Karpas-422 (cell line): ENCODE measurements at places on chromosomes 16 and 17. TPM values are rescaled to one million over a fixed set of nuclear protein-coding genes. Genes with fewer than 3 reads are reported as not detected.

- H3K27ac ChIP-seq = no peak overlapping the region
- H3K27me3 ChIP-seq = no peaks in the 10 kb centered on the region
- H3K4me1 ChIP-seq = no peaks in the 10 kb centered on the region
- no peak for DNase-seq
- H3K4me3 ChIP-seq = no peak overlapping the region
Observed at GRCh38 chr17:79922116-79922601, 82.9 kb upstream of the CBX4 start.

DNA sequence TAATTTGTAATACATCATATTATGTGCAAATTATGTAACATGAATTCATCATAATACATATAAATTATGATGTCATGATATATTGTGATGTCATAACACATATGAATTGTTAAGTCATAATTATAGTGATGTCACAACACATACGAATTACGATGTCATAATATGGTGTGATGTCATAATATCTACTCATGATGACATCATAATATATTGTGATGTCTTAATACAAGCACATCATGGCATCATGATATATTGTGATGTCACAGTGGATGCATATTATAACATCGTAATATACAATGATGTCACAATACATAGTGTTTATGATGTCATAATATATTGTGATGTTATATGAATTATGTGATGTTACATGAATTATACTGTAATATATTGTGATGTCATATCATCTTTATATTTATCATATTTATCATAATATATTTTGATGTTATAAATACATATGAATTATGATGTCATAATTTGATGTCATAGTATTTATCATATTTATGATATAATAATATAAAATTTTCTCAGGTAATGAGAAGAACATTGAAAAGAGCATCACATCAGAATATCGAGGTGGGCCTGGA, 1793.0 kb downstream of the TP53TG3F start:
- no peaks in the 10 kb centered on the region for H3K27me3 ChIP-seq
- H3K4me3 ChIP-seq = no peak overlapping the region
- H3K36me3 ChIP-seq = no peaks in the 10 kb centered on the region
- H3K27ac ChIP-seq = no peak overlapping the region
- no peaks in the 10 kb centered on the region for H3K4me1 ChIP-seq
- DNase-seq = no peak

DNA sequence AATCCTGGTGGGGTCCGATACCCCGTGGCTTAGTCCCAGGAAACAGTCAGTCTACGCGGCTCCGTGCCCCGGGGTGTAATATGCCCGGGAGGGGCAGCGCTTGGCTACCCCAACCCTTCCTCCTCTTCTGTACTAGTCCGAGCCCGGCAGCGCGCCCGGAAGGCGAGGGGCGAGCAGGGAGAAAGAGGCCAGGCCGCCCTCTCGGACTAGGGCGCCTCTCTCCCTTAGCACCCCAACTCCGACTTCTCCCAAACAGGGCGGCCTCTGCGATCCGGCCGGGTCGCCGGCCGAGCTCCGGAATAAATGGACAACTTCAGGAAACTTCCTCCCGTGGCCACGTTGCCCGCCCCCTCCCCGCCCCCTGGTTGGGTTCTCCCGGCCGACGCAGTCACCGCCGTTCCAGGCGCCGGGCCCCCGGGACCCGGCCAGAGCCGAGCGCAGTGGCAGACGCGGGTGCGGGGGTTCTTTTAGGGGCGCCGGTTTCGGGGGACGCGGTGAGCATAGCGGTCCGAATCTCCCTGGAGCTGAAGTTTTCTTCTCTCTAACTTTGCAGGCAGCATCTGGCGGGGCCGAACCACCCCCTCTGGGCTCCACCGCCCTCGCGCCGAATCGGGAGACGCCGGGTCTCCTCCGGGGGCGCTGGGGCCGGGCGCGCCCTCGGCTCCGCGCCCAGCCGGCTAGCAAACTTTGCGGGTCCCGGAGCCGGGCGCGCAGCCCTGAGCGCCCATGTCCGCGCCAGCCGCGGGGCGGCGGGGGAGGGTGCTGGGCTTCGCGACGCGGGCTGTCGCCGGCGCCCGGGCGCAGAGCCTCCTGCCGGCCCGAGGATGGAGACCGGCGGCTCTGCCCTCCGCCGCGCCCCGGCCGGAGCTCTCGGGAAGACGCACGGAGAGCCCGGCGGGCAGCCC, at the start of gene SDK2:
Gene SDK2, minus strand, starts transcription at position 301 of the 905 bp plus-strand sequence. CDS start 357 bp downstream, outside the sequence.
- H3K4me3 ChIP-seq = no peak within 1 kb of the TSS
- H3K4me1 ChIP-seq = no peaks in the 10 kb centered on the region
- no peaks in the 10 kb centered on the region for H3K27me3 ChIP-seq
- H3K27ac ChIP-seq = no peak within 1 kb of the TSS
- no peaks in the 10 kb centered on the region for H3K36me3 ChIP-seq

DNA sequence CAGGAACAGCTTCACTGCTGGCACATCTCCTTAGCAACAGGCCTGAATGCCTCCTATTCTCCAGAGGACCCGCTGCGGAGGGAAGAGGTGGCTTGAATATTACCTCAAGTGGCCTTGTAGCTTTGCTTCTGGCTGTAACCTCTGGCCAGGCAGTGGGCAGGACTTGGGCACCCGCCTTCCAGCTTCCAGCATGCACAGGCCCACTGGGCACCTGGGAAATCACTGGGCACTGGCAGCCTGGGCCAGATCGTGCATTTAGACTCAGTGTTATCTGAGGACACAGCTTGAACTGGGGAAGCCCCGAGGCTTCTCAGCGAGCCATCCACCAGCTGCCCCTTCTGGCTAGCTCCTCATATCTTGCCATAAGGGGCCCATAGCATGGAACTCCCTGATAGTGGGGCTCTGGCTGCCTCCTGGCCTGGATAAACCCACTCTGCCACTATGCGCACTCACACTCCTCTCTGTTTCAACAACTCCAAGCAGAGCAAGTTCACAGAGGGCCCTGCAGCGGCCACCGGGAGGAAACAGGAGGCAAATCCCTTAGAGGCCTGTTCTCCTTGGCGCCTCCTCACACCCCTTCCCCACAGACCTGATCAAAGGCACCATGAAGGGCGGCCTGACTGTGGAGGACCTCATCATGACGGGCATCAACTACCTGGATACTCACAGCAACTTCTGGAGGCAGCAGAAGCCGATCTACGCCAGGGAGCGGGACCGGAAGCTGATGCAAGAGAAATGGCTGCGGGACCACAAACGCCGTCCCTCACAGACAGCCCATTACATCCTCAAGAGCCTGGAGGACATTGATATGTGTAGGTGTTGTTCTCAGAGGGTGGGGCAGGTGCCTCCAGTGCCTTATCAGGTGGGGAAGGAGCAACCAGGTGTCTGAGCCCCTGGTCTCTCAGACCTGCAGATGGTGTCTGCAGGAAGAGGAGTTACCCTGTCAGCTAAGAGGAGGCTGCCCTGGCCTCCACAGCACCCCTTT, 7.8 kb downstream of the ODAD4 start:
- no peak for DNase-seq
- no peaks in the 10 kb centered on the region for H3K4me1 ChIP-seq
- H3K27me3 ChIP-seq = no peaks in the 10 kb centered on the region

GRCh38 chr17:72682605-72683004, 409.9 kb downstream of the SLC39A11 start:
- H3K4me3 ChIP-seq = no peak overlapping the region
- no peaks in the 10 kb centered on the region for H3K27me3 ChIP-seq
- H3K36me3 ChIP-seq = no peaks in the 10 kb centered on the region
- peaks cover 11% of the 10 kb centered on the region for H3K4me1 ChIP-seq
- DNase-seq = no peak

GRCh38 chr16:27332105-27332504, 18.3 kb downstream of the IL4R start:
- no peak overlapping the region for H3K4me3 ChIP-seq
- DNase-seq = no peak
- no peaks in the 10 kb centered on the region for H3K27me3 ChIP-seq
- H3K4me1 ChIP-seq = no peaks in the 10 kb centered on the region
- no peak overlapping the region for H3K27ac ChIP-seq

- H3K27ac ChIP-seq = no peak within 1 kb of the TSS
- no peak for DNase-seq
- H3K36me3 ChIP-seq = no peaks in the 10 kb centered on the region
Observed at GRCh38 chr17:8867361-8867981, at the start of gene PIK3R6. PIK3R6 (minus strand) TSS chr17:8867674; CDS start chr17:8849794, 17,880 bp downstream.

GRCh38 chr17:79707931-79708891, 22.5 kb upstream of the ENPP7 start:
- H3K4me1 ChIP-seq = peaks cover 11% of the 10 kb centered on the region
- H3K27ac ChIP-seq = no peak overlapping the region
- peak; percentile 81 for DNase-seq
- no peak overlapping the region for H3K4me3 ChIP-seq
- H3K27me3 ChIP-seq = no peaks in the 10 kb centered on the region

DNA sequence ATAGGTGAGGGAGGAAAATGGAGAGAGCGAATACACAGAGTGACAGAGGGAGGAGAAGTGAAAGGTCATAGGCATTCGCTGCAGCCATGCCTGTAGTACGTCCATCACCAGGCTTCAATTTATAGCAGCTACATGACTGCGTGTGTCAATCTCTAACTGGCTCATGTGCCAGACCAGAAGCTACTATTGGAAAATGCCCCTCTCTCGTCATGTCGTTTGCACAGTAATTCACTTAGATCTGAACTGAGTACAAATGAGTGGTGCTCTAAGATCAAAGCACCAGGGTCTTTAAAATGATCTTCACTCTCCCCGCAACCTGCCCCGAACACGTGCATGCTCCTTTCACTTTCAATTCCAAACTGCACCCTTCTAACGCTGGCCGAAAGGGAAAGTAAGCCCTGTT, 51.3 kb downstream of the ADCY9 start:
- DNase-seq = no peak
- no peak overlapping the region for H3K27ac ChIP-seq
- no peaks in the 10 kb centered on the region for H3K4me1 ChIP-seq
- H3K4me3 ChIP-seq = no peak overlapping the region

DNA sequence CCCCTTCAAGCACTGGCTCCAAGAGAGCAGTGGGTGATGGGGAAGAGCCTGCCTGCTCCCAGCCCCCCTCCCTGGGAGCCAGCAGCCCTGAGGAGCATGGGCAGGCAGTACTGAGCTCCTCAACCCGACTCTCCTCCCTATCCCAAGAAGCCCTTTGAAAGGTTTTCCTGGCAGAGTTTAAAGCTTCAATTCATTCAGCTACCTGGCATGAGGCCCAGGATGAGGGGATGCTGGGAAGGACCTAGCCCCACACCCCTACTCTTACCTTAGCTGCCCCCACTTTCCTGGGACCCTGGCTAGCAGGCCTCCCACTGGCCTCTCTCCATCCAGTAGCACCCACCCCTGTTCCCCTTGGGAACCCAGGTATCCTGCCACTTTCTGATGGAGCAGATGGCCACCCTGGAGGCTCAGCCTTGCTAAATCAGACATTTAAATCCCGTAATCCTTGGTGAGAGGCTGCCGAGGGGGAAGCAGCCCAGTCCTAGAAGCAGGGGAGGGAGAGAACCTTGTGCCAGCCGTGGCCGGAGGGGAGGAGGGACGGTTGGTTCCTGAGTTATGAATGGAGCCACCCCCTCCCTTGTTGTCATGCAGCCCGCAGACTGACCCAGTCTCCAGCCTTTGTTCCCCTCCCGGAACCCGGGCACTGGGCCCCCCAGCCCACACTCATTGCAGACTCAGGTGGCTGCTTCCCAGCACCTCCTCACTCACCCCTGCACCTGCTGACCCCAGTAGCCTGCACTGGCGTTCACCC, 17.1 kb downstream of the ATP1B2 start:
- H3K27ac ChIP-seq = no peak overlapping the region
- peaks cover 9% of the 10 kb centered on the region; the same call in 1 of the 2 replicates for H3K36me3 ChIP-seq
- no peak overlapping the region for H3K4me3 ChIP-seq
- no peak for DNase-seq

GRCh38 chr16:56262551-56263245, 71.4 kb downstream of the GNAO1 start:
- H3K4me1 ChIP-seq = no peaks in the 10 kb centered on the region
- no peak for DNase-seq
- no peaks in the 10 kb centered on the region for H3K36me3 ChIP-seq
- no peak overlapping the region for H3K27ac ChIP-seq
- no peak overlapping the region for H3K4me3 ChIP-seq
- H3K27me3 ChIP-seq = no peaks in the 10 kb centered on the region

- peaks cover 20% of the 10 kb centered on the region for H3K4me1 ChIP-seq
- H3K36me3 ChIP-seq = no peaks in the 10 kb centered on the region
- no peaks in the 10 kb centered on the region for H3K27me3 ChIP-seq
- H3K27ac ChIP-seq = no peak overlapping the region
- peak; percentile 69 for DNase-seq
- no peak overlapping the region for H3K4me3 ChIP-seq
Observed at GRCh38 chr17:36188891-36189306, 7.7 kb downstream of the CCL3L1 start.

GRCh38 chr16:15597822-15598647, 44.9 kb downstream of the MARF1 start:
- H3K4me3 ChIP-seq = no peak overlapping the region
- DNase-seq = no peak
- H3K4me1 ChIP-seq = peaks cover 3% of the 10 kb centered on the region
- no peaks in the 10 kb centered on the region for H3K27me3 ChIP-seq
- H3K27ac ChIP-seq = no peak overlapping the region

DNA sequence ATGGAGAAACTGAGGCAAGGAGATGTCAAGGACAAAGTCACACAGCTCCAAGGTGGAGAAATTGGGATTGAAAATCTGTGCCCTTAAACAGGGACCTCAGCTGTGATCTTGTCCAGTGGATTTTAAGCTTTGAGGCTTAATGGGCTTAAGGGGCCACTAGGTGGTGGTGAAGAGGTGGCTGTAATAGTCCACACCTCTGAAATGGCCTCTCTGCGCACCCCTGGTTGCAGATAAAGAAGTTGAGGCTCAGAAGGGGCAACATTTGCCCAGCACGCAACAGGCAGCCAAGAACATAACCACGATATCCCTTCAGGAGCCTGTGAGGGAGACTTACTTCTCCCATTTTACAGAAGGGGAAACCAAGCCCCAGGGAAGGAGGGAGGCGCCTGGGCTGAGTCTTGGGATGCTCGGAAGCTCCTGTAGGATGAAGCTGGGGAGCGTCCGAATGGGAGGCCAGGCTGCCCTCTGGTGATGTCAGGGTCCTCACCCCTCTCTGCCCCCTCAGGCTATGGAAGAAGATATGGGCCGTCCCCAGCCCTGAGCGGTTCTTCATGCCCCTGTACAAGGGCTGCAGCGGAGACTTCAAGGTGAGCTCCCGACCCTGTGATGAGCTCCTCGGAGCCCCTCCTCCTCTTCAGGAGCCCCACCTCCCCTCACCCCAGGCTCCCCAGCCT, 43.7 kb downstream of the IL21R start:
- no peak for DNase-seq
- no peaks in the 10 kb centered on the region for H3K27me3 ChIP-seq
- H3K4me1 ChIP-seq = peaks cover 6% of the 10 kb centered on the region
- H3K4me3 ChIP-seq = no peak overlapping the region
- H3K36me3 ChIP-seq = no peaks in the 10 kb centered on the region
- no peak overlapping the region for H3K27ac ChIP-seq

GRCh38 chr17:57955183-57955931, at the start of gene CUEDC1:
CUEDC1 (minus strand) TSS chr17:57955412; CDS start chr17:57885564, 69,848 bp downstream.
- peak within 1 kb of the TSS; percentile 66 for H3K4me3 ChIP-seq
- no peaks in the 10 kb centered on the region for H3K36me3 ChIP-seq
- H3K4me1 ChIP-seq = peaks cover 43% of the 10 kb centered on the region
- DNase-seq = peak; percentile 80
- H3K27me3 ChIP-seq = 0 out of 2 replicates have a peak, but pooled peaks cover 3% of the 10 kb centered on the region

SLC52A1 gene
- not detected in 2 replicates for total RNA-seq

HIC1 gene
- 3.2 and 13.9 TPM in 2 replicates for total RNA-seq

OR1A1 gene
- not detected in 2 replicates for total RNA-seq

IGF2BP1 gene
- not detected in 2 replicates for total RNA-seq

PIRT gene
- not detected in 2 replicates for total RNA-seq

DHRS7C gene
- total RNA-seq = not detected in 2 replicates
